NCI-H1092 (cell line): ENCODE measurements at places on chromosomes 2 and 18.

- DNase-seq: no peak
Measured at GRCh38 chr2:100581277-100581612, 18.5 kb downstream of the PDCL3 start.

DNA sequence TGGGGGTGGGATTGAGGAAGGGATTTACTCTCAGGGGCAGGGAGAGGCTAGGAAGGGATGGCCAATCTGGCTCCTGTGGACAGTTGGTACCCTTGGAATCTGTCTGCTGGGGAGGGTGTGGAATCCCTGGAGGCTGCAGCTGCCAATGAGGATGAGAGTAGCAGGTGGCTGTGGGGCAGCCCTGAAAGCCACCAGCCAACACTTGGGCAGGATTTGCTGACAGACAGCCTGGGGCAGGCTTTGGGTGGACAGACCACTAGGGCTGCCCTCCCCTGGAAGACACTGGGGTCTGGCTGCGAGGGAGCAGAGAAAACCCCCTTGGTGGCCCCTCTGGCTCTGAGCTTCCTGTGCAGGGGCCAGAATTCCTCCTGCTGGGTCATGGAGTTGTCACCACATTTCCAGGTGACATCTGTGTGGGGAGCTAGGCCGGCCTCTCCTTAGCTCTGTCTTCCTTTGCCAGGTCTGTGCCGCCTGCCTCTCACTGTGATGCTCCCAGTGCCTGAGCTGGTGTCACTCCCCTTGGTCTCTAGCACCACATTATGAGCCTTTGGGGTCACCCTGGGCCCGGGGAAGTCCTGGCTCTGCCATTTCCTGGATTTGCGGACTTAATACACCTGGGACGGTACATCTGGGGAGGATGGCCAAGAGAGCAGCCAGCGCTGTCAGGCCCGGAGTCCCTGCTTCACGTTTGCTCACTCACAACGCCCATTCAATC, 13.4 kb upstream of the ARHGEF4 start:
- DNase-seq: no peak

- no peak for DNase-seq
Measured at GRCh38 chr2:75199428-75200011, at the start of gene TACR1. Gene TACR1 (minus strand): TSS chr2:75199520. CDS start chr2:75198934, 586 bp downstream.

GRCh38 chr18:50686409-50686808, 126.5 kb downstream of the MAPK4 start:
- no peak for DNase-seq

DNA sequence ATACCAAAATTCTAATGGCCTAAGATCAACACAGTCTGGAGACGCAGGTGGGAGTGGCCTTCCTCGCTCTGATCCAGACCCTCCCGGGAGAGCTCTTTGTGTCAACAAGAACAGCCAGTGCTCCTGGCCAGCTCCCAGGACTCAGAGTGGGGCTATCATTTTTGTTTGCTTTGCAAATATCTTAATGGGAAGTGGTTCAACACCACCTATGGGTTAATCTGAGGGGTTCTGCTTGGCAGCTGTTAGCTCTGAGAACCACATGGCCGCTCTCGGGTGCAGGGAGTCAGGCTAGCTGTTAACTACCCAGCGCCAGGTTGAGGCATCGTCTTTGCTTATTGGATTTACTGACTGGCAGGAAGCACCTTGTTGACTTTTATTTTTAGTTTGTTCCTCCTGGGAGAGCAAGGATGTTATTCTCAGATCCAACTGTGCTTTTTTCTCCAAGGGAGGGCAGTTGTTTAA, 184.8 kb upstream of the SP5 start:
- DNase-seq: peak; percentile 97

DNA sequence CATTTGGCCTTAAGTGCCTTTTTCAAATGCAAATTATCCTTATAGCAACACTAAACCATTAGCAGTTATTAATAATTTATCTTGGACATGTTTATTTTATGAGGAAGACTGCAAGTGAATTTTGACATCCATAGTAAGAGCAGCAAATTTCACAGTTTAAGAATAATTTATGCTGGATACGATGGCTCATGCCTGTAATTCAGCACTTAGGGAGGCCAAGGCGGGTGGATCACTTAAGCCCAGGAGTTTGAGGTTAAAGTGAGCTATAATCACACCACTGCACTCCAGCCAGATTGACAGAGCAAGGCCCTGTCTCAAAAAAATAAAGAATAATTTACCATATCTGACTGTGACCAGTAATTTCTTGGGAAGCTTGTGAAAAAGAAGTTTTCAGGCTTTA, 286.2 kb downstream of the TMX3 start:
- DNase-seq: no peak

GRCh38 chr2:60510713-60511112, 42.7 kb downstream of the BCL11A start:
- no peak for DNase-seq

DNA sequence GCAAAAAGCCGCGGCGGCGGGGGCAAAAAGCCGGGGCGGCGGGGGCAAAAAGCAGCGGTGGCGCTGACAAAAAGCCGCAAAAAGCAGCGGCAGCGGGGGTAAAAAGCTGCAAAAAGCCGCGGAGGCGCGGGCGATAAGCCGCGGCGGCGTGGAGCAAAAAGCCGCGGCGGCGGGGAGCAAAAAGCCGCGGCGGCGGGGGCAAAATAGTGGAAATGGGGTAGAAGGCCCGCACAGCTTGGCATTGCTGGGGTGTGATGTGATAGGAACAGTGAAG, 450.1 kb downstream of the ANKRD30B start:
- no peak for DNase-seq

DNA sequence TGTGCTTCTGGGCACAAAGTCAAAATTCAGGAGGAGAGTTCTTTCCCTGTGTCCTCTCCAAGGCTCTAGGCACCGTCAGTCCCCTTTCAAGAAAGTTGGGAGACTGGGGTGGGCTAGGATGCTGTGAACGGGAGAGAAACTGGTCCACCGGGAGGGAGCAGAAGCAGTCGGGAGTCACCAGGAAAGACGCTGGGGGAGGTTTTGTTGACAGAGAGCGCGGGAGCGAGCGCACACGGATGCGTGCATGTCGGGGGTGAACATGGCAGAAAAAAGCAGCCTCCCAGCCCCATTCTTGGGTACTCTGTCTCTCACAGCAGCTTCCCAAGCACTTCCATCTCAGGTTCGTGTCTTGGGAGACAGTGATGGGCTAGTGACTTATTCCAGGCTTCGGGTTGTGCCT, 97.1 kb upstream of the PXDN start:
- DNase-seq: no peak

DNA sequence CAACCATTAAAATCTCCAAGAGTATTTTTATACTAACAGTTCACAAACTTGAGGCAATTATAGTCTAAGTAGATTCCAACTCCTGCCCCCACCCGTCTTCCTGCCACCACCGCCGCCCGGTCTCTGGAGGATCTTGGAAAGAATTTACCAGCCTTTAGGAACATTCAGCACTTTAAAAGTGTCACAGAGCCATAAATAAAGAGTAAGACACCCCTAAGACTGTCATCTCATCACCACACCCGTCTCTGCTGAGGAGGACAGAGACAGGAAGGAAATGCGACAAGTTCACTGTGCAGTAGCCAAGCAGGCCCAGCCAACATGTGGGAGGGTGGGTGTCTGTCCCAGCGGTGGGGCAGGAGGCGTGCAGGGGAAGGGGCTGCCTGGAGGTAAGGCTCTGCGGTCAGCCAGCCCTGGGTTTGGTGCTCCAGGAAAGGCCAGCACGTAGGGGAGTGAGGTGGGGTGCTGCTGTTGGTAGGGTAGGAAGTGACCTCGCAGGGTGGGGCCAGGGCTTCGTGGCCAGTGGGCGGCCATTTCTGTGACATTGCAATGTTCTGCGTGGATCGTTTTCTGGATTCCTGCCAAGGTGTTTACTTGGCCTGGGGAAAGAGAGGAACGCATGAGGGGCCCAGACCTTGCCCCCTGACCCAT, 111.6 kb downstream of the FAM210A start:
- DNase-seq: no peak

DNA sequence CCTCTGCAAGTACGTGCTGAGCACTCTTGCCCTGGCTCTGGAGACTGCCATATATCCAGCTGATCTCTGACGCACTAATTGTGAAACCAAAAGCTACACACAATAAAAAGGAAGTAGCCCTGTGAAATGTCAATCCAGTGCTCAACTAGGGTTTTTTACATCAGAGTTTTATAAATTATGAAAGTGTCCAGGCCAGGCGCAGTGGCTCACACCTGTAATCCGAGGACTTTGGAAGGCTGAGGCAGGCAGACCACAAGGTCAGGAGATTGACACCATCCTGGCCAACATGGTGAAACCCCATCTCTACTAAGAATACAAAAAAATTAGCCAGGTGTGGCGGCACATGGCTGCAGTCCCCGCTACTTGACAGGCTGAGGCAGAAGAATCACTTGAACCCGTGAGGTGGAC, 24.5 kb upstream of the PEX13 start:
- no peak for DNase-seq

GRCh38 chr2:61233581-61233980, 71.6 kb downstream of the C2orf74 start:
- DNase-seq: no peak

GRCh38 chr18:70397259-70397925, 108.5 kb downstream of the SOCS6 start:
- no peak for DNase-seq

- no peak for DNase-seq
Measured at GRCh38 chr2:55225481-55226020, 6.5 kb downstream of the CLHC1 start.

- DNase-seq: no peak
Measured at GRCh38 chr2:103295591-103295990, 533.8 kb downstream of the TMEM182 start.

DNA sequence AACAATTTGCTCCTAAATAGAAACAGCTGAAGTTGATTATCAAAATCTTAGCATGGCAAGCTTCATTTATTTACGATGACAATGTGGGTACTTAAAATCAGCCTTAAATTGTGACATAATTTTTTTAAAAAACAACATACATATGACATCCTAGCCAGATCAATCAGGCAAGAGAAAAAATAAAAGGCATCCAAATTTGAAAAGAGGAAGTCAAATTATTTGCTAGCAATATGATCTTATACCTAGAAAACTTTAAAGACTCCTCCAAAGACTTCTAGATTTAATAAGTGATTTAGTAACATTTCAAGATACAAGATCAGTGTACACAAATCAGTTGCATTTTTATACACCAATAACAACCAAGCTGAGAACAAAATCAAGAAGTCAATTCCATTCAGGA, 14.3 kb upstream of the PPP3R1 start:
- DNase-seq: no peak

DNA sequence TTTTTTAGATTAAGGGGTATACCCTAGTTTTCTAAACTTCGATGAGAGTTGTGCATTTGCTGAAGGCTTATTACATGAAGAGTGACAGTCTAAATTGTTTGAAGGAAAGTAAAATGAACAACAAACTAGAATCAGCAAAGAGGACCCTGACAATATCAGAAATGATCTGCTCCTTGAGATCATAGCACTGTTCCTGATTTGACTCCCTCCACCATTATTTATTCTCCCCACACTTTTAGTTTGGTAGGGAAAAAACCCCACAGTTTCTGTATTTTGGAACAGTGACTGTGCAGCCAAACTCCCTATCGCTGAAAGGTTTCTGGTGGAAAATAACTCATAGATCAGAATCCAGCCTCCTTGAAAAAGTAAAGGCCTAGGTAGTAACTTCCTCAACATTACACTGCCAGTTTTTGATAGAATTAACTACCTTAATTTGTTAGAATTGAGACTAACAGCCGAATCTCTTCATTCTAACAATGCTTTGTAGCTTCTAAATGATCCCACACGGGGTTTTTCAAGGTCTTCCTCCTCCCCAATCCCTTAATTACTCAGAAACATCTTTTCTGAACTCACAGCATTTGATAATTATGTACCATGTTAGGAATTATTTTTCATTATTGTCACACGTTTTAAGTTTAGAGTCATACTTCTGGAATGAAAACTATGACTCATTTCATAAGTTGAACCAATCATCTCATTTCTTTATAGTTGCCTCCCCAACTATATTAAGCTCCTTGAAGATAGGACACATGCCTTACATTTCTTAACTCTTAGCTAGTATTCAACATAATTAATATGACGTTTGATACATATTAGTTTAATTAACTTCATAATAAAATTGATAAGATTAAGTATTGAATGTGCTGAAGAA, 2.9 kb downstream of the MYL12A start:
- DNase-seq: no peak

DNA sequence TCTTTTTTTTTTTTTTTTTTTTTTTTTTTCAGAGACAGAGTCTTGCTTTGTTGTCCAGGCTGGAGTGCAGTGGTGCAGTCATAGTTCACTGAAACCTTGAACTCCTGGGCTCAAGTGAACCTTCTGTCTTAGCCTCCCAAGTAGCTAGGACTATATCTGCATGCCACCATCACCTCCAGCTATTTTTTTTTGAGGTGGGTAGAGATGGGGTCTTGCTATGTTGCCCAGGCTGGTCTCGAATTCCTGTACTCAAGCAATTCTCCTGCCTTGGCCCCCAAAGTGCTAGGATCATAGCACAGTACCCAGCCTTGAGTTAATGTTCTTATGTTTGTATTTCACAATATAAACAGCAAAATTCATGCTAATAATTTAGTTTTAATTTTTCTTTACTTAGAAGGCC, 62.9 kb upstream of the IGFBP2 start:
- DNase-seq: no peak

GRCh38 chr2:127037476-127037875, 69.5 kb downstream of the BIN1 start:
- no peak for DNase-seq

DNA sequence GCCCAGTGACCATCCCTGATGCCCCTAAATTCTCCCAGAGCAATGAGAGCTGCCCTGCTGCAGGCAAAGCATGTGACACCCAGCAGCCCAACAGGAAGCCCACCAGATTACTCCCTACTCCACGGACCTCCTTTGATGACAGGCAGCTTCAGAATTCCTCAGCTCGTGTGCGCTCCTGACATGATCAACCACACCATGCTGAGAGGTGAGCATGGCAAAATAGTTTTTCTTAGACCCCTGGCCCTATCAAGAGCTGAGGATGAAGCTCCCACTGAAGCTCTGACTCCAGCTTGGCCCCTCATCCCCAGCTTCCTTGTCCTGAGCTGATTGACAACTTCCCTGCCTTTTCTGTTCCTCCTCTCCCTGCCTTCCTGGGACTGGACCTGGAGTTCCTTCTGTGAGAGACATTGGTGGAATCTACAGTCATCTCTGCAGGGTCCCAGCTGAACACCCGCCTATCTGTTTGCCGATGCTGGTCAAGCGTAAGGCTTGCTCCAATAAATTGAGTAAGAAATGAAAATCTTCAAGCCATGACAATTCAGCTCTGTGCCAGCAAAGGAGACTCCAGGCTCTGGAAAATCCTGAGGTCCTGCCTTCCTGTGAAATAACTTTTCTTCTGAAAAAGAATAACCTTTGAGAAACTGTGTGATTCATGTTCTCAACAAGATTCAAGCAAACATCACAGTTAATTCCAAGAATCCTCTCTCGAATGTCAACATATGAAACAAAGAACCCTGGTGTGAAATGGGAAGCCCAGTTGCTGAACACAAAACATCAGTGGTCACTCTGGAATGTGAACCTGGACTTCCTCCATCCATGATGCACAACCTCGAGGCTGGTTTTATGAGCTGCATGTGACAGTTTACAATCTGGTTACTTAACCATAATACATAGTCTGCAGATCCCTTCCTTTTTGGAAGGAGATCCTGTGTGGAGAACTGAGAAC, 201.1 kb downstream of the SPP2 start:
- DNase-seq: no peak

GRCh38 chr2:58601017-58601416, 359.9 kb upstream of the FANCL start:
- no peak for DNase-seq

- DNase-seq: no peak
Measured at GRCh38 chr2:101047075-101047766, 45.1 kb downstream of the RPL31 start.

GRCh38 chr2:10140841-10141610, 18.5 kb downstream of the RRM2 start:
- DNase-seq: no peak

GRCh38 chr2:15189216-15189615, 371.9 kb downstream of the NBAS start:
- DNase-seq: no peak

GRCh38 chr2:120470041-120470965, 124.4 kb downstream of the INHBB start:
- peak; percentile 2 for DNase-seq
